ENCODE measurements at places on chromosomes 5 and 9.

GRCh38 chr9:134605351-134605965, 36.1 kb upstream of the COL5A1 start:
- no peak for DNase-seq

DNA sequence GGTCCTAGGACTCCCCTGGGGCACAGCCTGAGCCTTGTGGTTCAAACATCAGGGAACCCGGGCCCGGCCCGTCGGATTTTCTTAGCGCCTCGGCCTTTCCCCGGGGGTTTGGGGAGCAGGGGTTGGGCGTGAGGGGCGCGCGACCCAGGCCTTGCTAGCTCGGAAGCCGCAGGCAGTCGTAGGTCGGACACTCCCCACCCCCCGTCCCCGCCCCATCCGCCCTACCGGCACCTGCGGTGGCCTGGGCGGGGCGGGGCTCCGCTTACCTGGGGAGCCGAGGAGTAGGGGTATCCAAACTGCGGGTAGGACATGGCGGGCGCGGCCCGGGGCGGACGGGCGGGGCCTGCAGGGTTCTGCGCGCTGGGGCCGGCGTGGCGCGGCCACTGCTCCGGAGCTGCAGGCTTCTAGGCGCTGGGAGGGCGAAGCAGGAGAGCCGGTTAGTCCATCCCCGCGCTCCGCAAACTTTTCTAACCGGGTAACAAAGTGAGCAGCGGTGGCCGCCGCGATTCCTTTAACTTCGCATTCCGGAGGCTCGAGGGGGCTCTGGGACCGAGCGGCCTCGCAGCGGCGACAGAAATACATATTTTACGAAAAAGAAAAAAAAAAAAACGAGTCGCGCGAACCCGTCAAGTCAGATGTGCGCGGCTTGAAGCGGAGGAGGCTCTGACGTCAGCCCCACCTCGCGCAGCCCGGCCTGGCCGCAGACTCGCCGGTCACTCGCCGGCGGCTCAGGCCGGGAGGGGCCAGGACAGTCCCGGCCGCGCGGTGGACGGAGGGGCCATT, at the start of gene IRX4:
Gene IRX4 (minus strand): TSS at position 589 of the 783 bp plus-strand sequence. CDS start 278 bp downstream, at position 311.
- DNase-seq, result no peak

DNA sequence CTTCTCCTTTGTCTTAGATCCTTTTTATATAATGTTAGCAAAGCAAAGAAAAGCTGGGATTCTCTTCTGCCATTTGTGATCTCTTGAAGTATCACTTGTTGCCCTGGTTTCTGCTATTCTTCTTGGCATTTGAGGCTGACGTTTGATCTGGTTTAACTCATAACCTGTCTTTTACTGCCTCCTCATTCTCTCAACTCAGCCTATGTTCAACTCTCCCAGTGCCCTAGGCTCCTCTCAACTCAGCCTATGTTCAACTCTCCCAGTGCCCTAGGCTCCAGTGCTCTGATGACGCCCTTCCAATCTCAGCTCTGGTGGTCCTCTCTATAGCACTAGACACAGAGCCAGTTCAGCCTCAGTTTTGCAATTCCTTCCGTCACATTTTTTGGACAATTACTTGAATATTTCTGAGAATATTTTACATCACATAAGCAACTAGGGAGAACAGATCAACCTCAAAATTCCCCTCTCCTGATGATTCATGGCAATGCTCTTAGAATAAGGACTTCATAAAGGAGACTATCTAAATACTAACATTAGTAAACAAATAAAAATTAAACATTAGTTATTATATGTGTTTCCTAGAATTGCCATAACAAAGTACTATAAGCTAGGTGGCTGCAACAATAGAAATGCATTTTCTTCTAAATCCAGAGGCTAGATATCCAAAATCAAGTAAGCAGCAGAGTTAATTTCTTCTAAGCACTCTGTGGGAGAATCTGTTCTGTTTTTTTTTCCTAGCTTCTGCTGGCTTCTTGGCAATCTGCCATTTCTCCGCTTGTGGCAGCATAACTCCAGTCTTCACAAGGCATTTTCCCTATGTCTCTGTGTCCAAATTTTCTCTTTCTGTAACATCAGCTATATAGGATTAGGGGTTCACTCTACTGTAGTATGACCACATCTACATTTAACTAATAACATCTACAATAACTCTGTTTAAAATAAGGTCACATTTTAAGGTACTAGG, 662.1 kb upstream of the FTMT start:
- no peak for DNase-seq

GRCh38 chr9:108257382-108257781, 598.4 kb downstream of the ACTL7B start:
- no peak for DNase-seq

DNA sequence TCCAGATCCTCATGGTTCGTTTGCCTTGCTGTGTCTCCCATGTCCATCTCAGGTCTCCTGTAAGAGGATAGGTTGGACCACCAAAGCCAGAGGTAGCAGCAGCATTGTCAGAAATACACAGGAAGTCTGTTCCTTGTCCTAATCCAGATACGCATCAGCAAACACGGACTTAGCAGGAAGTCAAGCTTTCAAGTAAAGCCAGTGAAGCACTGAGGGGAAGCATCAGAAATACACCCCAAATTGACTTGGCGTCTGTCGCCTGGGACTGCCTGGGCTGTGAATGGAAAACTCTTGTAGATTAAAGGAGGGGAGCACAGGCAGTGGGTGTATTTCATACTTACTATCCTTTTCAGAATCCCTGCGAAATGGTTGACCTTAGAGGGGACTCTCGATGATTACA, 171.3 kb downstream of the PSAT1 start:
- DNase-seq, result no peak
